ENCODE measurements at places on chromosomes 12 and 14.

DNA sequence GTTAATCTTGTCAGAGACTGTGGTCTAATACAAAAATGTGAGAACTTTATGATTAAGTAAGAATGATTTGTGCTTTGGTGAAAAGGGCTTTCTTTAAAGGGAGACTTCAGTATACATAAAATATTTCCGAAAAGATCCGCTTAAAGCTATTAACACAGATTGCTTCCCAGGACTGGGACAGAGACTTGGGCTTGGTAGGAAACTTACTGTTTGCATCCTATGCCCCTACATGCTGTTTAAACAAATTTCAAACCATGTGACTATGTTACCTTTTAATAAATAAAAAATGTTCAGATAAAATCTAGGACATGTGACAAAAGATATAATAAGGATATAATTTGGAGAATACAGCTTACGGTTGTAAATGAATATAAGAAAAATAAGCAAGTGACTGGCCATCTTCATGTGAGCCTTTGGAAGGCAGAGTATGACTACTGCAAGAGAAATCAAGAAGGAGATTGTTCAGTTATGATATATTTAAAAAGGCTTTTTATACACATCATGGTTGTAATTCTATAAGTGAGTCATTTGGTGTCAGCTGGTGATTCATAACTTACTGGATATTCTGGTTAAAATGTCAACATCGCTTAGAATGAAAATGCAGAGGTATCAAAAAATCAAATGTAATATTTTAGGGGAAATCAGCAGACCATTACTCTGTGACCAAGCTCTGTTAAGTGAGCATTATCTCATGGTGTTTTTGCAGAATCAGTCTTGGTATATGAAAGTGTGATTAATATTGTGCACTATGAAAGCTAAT, 234.7 kb upstream of the E2F7 start:
- no peak for DNase-seq

GRCh38 chr12:48627556-48627955, 54.5 kb downstream of the KANSL2 start:
- DNase-seq, result no peak

GRCh38 chr14:71361336-71361735, 454.1 kb downstream of the PCNX1 start:
- no peak for DNase-seq

- no peak for DNase-seq
Observed at GRCh38 chr12:81758421-81759189, 545 bp downstream of the PPFIA2 start.

DNA sequence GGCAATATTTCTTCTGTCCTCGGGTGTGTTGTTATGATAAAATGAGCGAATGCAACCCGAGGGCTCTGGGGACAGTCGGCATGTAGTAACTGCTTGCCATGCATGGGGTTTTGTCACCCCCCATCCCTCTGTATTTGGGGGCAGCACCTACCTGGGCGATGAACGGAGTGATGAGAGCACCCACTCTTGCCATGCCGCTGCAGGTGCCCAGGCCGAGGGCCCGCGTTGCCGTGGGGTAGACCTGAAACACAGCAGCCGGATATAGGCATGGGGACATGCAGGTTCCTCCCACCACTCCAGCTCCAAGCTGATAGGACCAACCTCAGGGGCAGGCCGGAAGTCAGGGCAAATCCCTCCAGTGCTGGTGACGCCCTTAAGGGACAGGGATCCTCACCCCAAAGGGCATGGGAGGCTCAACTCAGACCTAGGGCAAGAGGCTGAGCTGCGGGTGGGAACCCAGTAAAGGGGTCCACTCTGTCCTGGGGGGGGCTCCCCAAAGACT, 35.8 kb downstream of the DAO start:
- DNase-seq, result no peak

DNA sequence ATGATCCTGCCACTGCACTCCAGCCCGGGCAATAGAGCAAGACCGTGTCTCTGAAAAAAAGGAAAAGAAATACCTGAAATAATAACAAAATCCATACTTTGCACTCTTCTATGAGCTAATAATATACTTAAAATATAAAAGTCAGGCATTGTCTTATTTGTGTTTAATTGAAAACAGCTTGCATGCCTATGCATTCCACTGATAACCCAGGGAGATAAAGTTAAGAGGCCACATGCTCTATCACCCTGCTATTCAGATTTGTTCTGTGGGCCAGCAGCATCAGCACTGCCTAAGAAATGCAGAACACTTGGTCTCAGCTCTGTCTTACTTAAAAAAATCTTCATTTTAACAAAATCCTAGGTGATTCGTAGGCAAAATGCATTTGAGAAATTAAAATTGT, 99.2 kb downstream of the LGR5 start:
- DNase-seq, result no peak

- DNase-seq, result no peak
Observed at GRCh38 chr12:46217541-46218321, 51.1 kb downstream of the SLC38A1 start.

- no peak for DNase-seq
Observed at GRCh38 chr12:50197297-50197727, 30.1 kb upstream of the CERS5 start.

GRCh38 chr14:50578433-50578832, 18.5 kb downstream of the ATL1 start:
- DNase-seq, result no peak

GRCh38 chr12:45304514-45305178, 88.8 kb downstream of the ANO6 start:
- no peak for DNase-seq

DNA sequence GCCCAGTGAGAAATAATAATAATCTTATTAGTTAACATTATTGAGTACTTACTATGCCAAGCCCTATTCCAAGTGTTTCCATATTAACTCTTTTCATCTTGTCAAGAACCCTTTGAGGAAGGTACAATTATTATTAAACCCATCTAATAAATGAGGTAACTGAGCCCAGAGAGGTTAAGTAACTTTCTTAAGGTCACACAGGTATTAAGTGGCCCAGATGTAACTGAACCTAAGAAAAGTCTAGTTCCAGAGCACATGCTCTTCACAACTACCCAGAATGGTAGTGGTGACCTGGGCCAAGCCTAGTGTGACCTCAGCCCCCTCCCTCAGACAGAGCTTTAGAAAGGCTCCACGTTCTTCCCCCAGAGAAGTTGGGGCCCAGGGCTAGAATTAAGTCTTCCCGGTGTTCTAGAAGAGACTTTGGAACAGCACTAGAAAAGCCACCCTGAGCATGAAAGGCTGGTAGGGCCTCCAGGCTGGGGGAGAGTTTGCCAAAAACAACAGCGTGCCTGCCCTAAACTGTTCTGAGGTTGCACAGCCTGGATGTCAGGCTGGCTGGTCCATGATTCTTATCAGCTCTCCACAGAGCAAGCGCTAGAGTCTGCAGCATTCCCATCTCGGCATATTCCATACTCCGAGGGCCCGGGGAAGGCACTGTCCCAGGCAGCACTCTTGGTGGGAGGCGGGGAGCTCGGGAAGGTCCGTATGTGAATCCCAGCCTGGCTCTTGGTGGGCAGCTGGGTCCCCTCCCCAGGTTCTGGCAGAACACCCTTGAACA, 41.3 kb upstream of the CTDSP2 start:
- no peak for DNase-seq

GRCh38 chr12:123602651-123603195, 824 bp downstream of the DDX55 start:
- DNase-seq, result no peak

DNA sequence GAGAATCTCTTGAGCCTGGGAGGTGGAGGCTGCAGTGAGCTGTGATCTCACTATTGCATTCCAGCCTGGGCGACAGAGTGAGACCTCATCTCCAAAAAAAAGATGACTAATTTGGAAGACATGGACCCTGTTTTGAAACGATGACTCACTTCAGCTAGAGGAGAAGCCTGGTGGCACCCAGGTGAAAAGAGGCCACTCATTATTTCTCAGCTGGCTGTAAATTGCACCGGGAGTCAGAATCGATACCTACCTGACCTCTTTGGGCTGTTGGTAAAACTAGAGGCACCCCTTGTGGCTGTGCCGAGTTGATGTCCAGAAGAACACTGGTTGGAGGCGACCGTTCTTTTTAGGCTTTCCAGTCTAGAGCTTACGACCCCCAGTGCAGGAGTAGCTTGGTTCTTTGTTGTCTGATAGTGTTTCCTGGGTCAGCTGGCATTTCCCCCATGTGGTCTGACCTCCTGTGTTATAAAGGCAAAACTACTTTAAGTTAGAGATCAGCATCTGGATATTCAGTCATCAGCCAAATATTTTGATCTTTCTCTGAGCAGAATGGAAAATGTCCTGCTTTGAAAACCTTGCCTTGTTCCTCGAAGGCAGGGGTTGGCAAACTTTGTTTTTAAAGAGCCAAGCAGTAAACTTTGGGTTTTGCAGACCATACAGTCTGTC, 93.2 kb downstream of the CHST11 start:
- no peak for DNase-seq

DNA sequence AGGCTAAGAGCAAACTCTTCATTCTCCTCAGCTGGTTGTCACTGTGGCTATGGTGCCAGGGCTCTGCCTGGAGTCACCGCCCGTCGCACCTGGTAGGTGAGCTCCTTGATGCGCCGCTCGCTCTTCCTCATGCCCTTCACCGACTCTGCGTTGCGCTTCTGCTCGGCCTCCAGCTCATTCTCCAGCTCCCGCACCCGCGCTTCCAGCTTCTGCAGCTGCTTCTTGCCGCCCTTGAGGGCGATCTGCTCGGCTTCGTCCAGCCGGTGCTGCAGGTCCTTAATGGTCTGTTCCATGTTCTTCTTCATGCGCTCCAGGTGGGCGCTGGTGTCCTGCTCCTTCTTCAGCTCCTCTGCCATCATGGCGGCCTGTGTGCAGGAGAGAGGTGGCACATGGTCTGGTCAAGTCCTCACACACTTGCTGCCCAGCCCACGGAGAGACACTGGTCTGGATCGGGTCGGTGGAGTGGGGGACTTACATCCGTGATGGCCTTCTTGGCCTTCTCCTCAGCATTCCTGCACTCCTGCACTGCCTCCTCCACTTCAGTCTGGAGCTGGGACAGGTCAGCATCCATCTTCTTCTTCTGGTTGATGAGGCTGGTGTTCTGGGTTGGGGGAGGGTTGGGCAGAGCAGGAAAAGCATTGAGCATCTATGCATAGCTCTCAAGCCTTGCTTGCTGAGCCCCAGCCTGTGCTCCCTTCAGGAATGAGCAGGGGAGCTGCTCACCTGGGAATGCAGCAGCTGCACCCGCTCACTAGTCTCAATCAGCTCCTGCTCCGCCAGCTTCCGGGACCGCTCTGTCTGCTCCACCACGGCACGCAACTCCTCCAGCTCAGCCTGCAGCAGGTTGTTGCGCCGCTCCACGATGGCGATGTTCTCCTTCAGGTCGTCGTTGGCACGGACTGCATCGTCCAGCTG, 7.1 kb upstream of the MYH6 start:
- DNase-seq, result no peak
